ENCODE measurements at places on chromosomes 3 and 15. TPM values are rescaled to one million over a fixed set of nuclear protein-coding genes. Genes with fewer than 3 reads are reported as not detected.

The ZNF774 gene
- total RNA-seq = 4.1 TPM

The RAB5A gene
- total RNA-seq = 84.5 TPM

The RNF13 gene
- total RNA-seq = 30.7 TPM

The GPR62 gene
- total RNA-seq = not detected

The SIDT1 gene
- 0.92 TPM for total RNA-seq

The SLC4A7 gene
- 29.1 TPM for total RNA-seq

The C3orf18 gene
- 4.0 TPM for total RNA-seq

The NR2E3 gene
- not detected for total RNA-seq

The FAM3D gene
- not detected for total RNA-seq

The AHSG gene
- not detected for total RNA-seq

The MINDY2 gene
- total RNA-seq = 14.2 TPM

The PRR20G gene
- total RNA-seq = not detected

The MESP1 gene
- not detected for total RNA-seq

The KBTBD13 gene
- total RNA-seq = not detected

The CEMIP gene
- total RNA-seq = not detected

The TMEM158 gene
- 7.3 TPM for total RNA-seq

All from endothelial cell (in vitro differentiated cells).